Progenitor cell of endocrine pancreas (in vitro differentiated cells): ENCODE measurements at places on chromosomes 11 and 22.

GRCh38 chr22:29208879-29209623 is 3.4 kb downstream of the EMID1 start:
- DNase-seq = no peak

DNA sequence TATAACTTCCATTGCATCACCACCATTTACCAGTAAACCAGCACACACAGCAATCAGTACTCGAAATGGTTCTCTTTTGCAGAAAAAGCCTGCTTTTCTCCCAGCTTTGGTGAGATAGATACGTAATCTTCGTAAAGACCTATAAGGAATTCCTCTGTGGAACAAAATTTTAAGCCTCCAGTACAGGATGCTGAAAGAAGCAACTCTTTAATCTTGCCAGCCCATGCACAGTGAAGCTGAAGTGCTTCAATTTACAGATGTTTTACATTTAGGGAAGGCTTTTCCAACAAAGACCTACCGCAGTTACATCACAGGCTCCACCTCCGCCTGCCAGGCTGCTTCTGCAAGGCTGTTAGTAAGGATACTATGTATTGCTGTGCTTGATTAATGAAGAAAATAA is 1.9 kb downstream of the ELMOD1 start:
- no peak for DNase-seq

GRCh38 chr11:116231543-116231942 is 541.2 kb downstream of the BUD13 start:
- no peak for DNase-seq

DNA sequence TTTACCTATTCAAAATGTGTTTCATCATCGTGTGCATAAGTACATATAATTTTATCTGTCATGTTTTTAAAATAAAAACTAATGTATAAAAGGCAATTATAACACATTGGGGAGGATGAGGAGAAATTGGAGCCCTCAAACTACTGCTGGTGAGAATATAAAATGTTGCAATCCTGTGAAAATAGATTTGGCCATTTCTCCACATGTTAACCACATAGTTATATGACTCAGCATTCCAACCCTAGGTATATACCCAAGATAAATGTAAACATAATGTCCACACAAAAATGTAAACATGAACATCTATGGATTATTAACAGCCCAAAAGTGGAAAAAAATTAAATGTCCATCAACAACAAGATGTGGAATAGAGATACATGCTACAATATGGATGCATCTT is 928.0 kb upstream of the FAT3 start:
- no peak for DNase-seq

DNA sequence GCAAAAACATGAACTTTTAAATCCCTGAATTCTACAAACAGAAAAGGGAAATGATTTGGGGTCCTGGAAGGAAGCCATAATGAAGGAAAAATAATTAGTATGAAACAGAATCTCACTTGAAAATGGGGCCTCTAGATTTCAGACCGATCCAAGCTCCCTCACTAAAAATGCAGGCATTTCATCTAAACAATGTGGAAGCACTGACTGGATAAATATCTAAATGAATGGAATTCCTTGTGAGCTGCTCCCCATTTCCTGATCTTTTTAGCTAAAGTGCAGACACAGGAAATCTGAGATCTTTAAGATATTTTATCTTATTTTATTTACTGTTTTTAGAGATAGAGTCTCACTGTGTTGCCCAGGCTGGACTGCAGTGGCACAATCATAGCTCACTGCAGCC is 1255.8 kb downstream of the LRRC4C start:
- no peak for DNase-seq

- no peak for DNase-seq
Measured at GRCh38 chr11:41283191-41283930, 176.1 kb downstream of the LRRC4C start.

GRCh38 chr11:114083391-114084252 is 24.1 kb downstream of the ZBTB16 start:
- no peak for DNase-seq

DNA sequence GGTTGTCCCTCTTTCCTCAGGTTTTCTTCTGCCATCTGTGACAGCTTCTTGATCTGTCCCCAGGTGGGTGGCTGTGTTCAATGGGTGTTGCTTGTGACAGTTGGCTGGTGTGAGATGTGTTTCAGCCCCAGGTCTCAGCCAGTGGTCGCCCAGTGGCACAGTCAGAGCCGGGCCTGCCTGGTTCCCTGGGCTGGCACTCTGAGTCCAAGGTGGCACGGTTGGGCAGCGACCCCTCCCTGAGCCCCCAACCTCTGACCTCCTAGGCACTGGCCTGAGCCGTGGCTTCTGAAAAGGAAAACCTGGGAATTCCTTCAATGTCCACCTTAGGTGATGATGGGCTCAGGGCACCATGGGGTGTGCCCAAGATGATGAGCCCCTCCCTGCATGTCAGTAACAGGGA is 14.0 kb upstream of the PRODH start:
- DNase-seq = no peak

- no peak for DNase-seq
Measured at GRCh38 chr11:12187399-12187798, 77.0 kb downstream of the MICAL2 start.

DNA sequence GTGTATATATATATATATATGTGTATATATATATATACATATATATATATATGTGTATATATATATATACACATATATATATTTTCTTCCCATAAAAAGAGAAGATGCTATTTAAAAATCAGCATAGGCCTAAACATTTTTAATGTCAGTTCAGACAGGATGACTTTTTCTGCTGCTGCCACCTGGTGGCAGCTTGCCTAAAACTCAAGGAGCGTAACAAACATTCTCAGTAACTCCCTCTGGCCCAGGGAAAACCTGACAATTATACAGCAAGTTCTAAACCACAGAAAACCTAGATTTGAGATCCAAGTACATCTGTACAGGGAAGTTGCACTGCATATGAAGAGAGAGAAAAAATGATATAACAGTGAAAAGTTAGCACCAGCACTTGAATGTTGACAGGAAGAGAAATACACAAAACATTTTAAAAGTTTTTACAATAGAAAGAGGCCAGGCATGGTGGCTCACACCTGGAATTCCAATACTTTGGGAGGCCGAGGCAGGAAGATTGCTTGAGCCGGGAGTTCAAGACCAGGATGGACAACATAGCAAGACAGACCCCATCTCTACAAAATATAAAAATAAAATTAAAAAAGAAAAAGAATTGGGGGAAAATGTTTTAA is 16.6 kb downstream of the OR8A1 start:
- DNase-seq = peak; percentile 24

DNA sequence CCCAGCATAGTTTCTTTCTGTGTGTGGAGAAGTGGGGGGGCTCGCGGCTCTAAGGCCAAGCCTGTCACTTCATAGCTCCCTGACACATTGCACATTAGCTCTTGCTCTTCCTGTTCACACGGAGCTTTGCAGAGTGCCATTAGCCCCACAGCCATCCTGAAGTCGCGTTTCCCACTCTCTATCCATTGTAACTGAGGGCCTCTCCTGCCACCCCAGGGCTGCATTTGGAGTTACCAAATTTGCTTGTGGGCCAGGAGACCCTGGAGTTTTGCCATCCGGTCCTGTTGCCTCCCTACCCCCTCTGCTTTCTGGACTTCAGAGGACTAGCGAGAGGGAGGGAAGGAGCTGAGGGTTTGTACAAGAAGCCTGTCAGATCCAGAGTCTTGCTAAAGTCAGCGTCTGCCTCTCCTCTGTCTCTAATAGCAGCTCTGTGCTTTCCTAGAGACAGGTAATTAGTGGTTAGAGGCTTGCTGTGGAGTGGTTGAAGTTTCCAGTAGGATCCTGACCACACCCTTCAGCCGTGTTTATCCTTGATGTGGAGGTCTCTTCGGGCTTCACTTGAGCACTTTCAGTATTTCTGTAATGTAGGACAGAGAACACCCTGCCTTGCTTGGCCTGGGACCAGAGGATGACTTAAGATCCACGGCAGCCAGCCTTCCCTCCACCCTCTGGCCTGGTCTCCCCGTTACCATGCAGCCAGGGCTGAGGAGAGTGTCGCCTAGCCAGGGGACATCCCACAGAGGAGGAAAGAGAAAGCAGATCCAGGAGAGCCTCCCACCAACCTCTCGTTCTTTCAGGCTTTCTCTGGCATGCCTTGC is 14.1 kb downstream of the DCPS start:
- DNase-seq = no peak

GRCh38 chr11:30344085-30344484 is 21.2 kb downstream of the ARL14EP start:
- DNase-seq = no peak

DNA sequence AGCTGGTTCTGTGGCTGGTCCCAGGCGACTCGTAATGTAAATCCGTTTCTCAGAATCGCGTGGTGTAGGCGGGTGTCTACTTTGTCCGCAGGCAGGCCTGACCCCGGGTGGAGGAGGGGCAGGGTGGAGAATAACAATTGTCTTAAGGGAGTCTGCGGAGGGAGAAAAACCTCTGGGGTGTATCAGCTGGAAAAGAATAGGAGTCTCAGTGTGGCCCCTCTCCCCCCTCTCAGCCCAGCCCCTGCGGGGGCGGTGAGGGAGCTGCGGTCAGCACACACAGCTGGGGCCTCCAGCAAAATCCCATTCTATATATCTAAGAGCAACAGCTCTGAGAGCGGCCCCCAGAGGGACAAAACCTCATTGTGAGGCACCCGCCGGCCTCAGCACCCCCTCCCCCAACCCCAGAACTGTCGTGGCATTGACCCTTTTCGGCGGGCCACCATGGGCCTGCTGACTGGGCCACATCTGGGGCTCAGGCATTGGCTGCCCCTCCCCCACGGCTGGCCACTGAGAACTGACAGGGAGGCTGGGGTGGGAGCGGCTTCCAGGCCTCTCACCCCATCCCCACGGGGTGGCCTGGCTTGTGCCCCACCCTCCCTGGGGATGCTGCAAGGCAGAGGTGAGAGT is 2.7 kb upstream of the MYRF start:
- no peak for DNase-seq

- peak; percentile 75 for DNase-seq
Measured at GRCh38 chr22:40346185-40347118, at the start of gene ADSL. Gene ADSL, plus strand, starts transcription at chr22:40346500. Its CDS starts 59 bp downstream, at chr22:40346559.

DNA sequence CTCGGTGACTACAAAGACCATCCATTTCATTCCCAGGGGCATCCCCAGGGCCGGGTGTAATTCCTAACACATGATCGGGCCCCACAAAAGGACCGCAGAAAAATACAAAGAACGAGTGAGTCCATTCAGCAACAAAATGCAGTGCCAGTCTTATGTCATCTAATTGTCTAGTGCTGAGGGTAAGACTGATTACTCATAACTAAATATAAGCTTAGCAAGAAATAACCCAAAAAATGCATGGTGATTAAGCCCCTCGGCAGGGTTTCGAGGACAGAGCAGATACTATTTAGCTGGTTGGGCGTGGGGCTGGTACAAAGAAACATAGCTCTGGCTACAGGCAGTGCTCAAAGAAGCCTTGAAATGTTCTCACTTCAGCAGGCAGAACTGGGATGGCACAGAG is 1078.9 kb downstream of the OPCML start:
- DNase-seq = no peak
